Cerebellar cortex (tissue), 1 donor: ENCODE measurements at places on chromosomes 1 and 21.

DNA sequence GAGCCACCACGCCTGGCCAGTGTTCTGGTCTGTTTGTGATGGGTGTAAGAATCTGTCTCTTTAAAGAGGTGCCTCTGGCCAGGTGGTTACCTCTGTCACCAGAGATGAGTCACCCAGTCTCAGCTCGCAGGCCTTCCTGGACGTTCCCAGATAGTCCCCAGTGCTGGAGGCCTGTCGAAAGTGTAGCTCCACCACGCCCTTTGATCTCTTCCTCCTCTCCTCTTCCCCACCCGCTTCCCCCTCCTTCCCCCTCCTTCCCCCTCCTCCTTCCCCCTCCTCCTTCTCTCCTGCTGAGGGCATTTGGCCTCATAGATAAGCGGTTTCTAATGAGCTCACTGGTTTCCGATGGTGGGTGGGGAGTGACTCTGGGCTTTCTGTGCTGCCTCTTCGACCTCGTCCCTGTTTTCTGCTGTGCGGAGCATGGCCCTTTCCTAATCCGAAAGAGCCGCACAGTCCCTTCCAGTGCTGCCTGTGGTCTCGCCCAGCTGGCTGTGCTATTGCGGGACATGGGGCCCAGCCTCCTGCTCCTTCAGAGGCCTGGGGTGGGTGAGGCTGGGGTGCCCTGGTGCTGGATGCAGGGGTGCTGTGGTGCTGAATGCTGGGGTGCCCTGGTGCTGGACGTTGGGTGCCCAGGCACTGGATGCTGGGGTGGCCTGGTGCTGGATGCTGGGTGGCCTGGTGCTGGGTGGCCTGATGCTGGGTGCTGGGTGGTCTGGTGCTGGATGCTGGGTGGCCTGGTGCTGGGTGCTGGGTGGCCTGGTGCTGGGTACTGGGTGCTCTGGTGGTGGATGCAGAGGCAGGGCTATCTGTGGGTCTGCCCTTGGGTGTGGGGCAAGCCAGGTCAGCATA is 19.2 kb downstream of the AGPAT3 start:
- no peak for DNase-seq

DNA sequence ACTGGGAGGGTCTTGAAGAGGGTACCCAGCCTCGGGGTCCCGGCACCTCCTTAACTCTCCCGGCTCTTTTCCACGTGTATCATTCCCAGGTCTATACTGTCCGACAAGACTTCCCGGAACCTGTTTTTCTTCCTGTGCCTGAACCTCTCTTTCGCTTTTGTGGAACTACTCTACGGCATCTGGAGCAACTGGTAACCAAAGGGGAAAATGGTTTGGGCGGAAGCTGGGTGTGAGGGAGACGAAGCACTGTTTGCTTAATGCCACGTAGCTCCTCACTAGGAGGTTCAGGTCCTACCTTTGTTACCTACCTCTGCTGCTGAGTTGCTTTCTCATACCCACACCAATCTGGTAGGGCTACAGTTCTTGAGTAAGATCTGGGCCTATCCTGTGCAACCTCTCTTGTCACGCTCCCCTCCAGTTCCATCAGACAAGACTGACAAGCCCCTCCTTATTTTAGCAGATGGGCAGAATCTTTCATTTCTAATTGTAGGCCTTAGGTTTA is 642 bp downstream of the SLC30A7 start:
- DNase-seq = peak; percentile 48

DNA sequence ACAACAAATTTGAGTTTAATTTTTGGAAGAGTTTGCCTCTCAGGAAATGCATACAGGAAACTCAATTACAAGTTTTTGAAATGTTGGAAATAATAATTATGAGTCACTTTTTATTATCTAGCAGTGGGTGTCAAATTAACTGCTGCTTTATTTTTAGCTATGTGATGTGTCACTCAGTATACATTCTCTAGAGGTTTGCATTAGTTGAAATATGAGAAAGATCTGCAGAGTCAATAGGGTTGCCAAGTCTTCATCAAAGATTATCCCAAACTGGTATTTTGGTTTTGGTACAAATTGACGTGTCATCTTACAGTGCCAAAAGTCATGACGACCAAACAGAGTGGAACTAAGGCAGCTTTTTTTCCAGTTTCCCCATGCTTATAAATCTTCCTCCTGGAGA is 54.3 kb upstream of the DIPK1A start:
- DNase-seq = no peak

DNA sequence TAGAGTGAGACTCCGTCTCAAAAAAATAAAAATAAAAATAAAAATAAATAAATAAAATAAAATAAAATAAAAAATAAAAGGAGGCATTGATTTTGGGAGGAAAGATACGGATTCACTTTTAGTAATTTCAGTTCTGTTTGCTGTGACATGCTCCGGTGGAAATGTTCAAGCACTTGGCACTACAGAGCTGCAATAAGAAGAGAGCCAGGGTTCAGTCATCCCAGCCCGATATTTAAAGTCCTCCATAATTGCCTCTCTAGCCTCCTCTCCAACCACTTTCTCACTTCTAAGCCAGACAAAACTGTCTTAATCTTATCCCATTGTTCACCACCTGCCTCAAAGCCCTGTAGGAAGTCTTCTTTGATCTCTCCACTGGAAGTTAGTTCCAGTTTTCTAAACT is 55.0 kb upstream of the MACF1 start:
- no peak for DNase-seq

DNA sequence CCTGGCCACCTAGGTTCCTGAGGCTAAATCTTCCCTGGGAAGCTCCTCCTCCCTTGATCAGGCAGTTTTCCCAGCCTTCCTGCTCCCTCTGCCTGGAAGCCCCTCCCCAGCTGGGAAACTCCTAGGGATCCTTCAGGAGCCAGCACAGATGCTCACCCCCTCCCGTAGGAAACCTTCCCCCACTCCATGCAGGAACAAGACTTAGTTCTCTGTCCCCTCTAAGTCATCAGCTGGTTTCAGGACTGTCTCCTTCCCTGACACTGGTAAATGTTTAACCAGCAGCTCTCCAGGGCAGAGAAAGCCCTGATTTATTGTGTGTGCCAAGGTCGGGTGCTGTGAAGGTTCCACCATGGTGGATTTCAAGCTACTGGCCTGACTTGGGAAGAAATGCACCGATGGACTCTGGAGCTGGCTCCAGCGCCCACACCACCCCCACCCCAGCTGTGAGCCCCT is 25.0 kb downstream of the TTC39A start:
- no peak for DNase-seq

DNA sequence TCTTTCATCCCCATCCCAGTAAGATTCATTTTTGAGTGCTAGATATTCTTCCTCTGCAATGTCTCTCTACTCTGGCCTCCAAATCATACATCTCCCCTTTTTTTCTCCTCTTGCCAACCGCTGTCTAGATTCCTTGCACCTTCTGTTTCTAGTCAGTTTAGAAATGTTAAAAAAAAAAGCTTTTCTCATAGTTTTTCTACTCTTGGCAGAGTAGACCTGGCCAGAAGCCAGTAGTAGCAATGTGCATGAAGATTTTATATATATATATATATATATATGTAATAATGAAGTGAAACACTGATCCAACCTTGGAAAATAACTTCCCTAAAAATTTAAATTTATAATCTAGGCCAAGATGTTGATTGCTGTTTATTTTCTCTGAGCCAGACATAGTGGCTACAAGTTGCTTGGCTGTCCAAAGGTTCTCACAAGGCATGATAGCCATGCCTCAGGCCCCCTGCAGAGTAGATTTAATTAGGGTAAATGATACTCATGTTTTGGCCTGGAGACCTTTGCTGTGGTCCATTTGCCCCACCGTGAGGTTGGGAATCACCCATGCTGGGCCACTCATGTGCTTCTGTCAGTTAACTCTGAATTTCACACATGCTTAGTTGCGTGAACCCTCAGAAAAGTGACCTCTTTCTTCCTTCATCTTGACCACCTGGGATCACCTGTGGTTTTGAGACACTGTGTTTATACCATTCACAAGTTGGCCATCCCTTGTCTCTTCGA is 103.4 kb upstream of the KCNE2 start:
- no peak for DNase-seq

GRCh38 chr1:30507016-30507312 is 216.4 kb downstream of the MATN1 start:
- no peak for DNase-seq

- no peak for DNase-seq
Measured at GRCh38 chr21:46160657-46160906, 5.2 kb upstream of the FTCD start.

DNA sequence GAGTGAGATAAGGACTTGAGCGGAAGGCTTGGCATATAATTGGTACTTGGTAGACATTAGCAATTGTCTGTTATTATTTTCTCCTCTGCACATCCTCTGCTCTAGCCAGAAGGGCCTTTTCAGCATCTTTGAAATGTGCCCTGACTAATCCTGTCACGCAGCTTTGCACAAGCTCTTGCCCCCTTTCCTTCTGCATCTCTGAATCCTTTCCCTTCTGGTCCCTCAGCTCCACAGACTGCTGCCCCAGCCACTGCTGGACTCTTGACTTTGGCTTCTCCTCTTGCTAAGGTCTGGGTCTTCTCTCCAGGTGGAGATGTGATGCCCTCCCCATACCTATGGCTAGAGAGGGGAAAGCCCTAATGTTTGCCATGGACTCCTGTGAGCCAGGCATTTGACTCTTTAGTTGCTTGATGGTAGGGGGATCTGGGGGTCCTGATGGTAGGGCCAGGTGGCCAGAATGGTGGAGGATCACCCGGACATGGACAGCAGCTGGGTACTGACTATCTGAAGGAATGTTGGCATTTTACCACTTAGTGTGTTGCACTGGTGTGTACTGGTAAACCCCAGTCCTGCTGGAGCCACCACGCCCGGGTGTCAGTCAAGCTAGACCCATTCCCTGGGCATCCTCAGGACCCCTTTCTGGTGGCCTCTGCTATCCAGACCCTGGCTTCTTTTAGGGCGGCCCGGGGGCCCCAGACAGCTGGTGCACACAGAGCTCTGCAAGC is 4.4 kb downstream of the HPCA start:
- no peak for DNase-seq
